ENCODE measurements at places on chromosomes 4 and X. TPM values are rescaled to one million over a fixed set of nuclear protein-coding genes. Genes with fewer than 3 reads are reported as not detected.

DNA sequence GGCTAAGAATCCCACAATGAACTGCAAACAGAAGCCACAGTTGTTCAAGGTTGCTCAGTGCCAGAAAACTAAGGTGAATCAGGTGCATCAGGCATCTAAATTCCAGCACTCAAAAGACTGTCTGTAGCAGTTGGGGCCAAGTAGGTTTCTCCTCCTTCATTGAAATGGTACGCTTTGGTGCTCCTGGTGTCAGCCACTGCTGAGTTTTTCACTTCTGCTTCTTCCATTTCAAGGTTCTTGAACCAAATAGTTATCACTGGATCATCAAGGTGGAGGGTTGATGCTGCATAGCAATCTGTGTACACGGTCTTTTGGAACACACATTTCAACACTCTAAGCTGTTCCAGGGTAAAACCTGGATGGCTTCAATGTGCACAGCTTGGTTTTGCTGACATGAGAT is 74.4 kb downstream of the TMA16 start:
- DNase-seq, result no peak

DNA sequence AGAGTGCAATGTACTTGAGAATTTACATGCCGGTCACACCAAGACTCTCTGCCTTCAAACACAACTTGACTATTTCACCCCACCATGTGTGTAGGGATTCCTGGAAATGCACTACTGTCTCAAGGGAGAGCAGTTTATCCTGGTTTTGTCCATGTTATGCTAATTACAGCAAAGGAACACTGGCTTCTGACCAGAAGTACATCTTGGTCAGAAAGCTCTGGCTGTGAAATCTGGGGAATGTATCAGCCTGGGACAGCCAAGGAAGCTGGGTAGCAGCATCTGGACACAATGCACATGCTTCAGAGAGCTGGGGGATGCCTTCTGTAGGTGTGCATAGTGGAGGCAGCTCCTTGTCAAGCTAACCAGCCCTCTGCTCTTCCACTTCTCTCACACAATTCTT is 1432.6 kb upstream of the TENM3 start:
- no peak for DNase-seq

DNA sequence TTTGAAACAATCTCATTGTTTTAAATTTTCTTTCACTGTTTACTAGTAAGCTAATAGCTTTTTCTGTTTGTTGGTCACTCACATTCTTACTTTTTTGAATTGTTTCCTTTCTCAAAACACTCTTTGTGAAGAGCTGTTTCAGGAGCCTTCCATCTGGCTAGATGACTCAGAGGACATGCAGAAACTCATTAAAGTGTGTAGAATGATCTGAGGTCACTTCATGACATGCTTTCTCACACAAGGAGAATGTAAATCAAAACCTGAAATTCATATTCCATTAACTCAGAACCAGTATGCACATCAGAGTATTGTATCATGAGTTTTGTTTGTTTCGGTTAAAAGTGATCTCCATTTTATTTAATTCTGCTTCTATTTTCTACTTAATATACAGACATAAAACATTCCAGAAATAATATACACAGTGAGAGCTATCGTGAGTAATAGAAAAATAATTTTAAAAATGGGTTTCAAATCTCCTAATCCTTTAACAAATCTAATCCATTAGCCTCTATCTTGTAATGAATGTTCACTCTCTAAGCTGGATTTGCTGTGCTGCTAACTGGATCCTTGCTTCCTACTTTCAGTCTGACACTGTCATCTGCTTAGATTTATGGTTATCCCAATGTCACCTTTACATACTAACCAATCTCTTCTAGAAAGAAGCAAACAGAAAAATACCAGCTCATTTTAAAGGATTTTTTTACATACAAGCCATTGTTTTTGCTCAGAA is 449.6 kb downstream of the FSTL5 start:
- DNase-seq, result no peak

GRCh38 chrX:9557521-9557920 is 92.7 kb downstream of the TBL1X start:
- DNase-seq, result no peak

- DNase-seq, result no peak
Observed at GRCh38 chrX:20032201-20032600, 41.3 kb upstream of the BCLAF3 start.

- DNase-seq, result no peak
Observed at GRCh38 chrX:24117258-24117657, 32.3 kb upstream of the ZFX start.

PRMT9 gene
- 8.5 TPM for total RNA-seq

NSDHL gene
- 9.4 TPM for total RNA-seq

DNA sequence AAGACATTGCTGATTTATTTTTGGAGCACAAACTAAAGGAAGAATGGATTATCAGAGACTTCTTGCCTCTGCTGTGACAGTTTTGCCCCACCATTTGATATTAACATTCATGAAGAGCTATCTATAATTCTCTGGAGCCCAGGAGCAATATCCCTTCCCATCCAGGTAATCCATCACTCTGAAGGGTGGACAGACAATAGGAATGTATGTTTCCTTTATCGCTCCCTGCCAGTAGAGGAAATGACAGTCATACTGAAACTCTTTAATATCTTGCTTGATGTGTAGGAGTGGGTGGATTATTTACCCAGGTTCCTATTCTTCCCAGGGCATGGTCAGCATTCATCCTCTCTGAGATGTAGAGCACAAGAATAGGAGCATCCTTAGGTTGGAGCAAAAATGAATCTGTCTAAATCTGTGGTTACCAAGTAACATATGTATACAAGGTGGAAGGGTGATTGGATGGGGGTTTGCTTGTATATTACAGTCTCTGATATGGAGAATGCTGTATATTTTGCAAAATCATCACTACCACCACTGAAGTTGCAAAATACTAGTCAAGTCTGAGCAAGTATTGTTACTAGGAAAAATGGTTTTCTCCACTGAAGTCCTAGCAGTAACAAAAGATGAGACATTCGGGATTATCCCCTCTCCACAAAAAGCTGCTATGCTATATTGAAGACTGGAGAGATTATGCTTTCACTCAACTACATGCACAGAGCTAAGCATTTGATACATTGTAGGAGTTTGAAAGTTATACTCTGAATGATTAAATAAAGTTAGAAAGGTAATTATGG is 151.6 kb downstream of the CBLL2 start:
- no peak for DNase-seq

DLG3 gene
- total RNA-seq, result 22.8 TPM

DNA sequence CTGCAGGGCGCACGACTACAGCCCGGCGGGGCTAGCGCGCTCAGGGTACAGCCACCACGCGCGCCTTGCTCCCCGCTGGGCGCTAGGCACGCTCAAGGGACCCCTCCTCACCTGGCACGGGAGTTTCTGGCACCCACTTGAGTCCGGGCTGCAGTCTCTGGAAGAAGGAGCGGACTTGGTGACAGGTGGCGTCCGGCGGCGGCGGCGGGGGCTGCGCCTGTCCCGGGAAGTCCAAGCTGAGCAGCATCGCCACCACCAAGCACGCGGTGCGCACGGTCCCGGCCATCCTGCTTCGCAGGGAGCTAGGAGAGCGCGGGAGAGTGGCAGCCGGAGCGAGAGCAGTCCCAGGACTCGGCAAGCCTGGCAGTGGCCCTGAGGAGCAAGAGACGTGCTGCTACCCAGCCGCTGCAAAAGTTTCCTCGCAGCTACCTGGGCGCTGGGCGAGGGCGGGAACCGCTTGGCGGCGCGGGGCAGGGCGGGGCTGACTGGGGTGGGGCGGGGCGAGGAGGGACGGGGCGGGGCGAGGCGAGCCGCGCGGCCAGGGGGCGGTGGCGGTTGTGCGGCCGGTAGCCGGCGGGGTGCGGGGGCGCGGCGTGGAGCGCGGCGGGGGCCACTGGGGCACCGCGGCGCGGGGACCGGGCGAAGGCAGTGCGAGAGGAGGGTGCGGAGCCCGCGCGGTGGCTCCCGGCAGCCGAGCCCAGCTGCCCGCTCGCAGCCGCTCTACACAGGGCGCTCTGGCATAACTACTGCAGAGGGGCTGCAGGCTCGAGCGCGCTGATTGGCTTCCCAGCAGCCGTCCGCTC is at the start of gene GPC3:
Gene GPC3 (minus strand): TSS at position 431 of the 803 bp plus-strand sequence.
- DNase-seq, result peak; percentile 49

TRIM2 gene
- 53.4 TPM for total RNA-seq

CTAG1B gene
- not detected for total RNA-seq

DNA sequence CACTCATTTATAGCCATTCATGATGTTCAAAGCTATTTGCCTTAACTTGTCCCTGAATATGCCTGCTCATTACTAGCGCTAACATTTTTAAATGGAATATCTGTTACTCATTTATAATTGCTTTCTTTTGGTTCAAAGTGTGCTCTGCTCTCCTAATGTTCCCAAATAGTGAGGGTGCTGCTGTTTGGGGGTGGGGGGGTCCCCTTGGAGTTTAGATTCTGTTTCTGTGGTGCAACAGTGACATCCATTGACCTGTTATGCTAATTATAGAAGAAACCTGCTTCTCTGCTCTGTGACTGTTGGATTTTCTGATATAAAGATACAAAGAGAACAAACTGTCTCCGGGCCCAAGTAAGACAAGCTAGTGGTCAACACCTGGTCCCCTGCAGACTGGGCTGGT is 222.4 kb downstream of the SHROOM3 start:
- DNase-seq, result no peak

ATP2B3 gene
- 0.19 TPM for total RNA-seq

GRCh38 chrX:40120838-40121580 is 23.3 kb upstream of the BCOR start:
- no peak for DNase-seq

DNA sequence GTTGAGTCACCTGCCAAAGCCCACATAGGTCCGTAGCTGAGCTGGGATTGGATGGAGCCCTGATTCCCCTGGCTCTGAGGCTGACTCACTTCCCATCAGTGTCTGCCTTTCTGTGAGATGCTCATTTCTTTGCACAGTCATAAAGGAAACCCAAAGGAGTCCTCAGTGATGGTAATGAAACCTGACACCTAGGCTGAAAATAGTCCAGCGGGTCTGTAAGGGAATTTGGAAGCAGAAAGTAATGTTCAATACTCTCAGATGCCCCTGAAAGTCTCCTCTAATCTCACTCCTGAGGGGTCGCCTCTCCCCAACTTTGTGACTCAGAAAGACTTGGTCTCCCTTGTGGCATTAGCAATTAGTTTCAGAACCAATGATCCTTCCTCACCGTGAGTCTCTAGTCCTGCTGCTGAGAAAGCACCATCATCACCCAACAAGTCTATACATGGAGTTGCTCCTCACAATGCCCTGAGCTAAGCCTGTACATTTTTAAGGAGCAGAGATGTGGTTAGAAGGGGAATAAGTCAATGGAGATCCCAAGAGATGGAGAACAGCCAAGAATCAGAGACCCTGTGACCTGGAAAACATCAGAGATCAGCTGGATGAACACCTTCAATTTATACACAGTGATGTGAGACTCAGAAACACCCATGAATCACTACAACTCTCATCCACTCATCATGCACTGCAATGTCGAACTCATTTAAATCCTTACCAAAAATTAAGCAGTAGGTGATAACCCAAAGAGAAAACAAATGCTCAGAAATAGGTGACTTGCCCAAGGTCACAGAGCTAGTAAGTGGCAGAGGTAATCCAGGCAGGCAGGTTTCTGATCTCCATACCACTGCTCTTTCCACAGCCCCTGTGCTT is 219.0 kb upstream of the CPEB2 start:
- no peak for DNase-seq

COX7B2 gene
- total RNA-seq, result not detected

ARR3 gene
- not detected for total RNA-seq

DNA sequence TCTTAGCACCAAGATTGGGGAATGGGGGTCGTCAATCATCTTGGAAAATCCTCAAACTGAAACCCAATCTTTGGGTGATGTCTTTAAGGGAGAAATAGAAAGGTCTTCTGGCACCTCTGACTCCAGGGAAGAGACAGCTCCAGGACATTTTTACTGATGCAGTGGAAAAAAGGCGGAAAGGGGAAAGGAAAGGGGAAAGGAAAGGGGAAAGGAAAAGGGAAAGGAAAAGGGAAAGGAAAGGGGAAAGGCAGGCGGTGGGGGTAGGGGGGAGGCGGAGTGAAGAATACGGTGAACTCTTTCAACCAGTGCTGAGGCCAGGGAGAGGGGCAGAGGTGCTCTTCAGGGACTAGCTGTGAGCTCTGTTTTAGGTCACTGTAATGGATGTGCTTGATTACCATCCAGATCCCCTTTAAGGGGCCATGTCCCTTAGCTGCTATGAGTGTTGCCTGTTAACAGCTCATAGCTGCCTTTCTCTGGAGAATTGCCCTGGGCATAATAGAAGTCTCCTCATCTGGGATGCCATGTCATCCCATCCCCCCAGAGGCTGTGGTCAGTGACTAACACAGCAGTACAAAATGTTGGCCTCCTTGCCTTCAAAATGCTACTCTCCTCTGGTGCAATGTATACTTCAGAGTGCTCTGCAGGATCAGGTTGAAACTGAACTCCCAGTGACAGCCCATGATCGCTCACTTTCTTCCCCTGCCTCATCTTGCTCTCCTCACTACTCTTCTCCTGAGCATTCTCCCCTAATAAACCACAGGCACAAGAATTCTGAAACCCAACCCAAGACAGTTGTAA is 92.4 kb upstream of the AP1S2 start:
- no peak for DNase-seq
